ENCODE measurements at places on chromosomes 4 and X.

DNA sequence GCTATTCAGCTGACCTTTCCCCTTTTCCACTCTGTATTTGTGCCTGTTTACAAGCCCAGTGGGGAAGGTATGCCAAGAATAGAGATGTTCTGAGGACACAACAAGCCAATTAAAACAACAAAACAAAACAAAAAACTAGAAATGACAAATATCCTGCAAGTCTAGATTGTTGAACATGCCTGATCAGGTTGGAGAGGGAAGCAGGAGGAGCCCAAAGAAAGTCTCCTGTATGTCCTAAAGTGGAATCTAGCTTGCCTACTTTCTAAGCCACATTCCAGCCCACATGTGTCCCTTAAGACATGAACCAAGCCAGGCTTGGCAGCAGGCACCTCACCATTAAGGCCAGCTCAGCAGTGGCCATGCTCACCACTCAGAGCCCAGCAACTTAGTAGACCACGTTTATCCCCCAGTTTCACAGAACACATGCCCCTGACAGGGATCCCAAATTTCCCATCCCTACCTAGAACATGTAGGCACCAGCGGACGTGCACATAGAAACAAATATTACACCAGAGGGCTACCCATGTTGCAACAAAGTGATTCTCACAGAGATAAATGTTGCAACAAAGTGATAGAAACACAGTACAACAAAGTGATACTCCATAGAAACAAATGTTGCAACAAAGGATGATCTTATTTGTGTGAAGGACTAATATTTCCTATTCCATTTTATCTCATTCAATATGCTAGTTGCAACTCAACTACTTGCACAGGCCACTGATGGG, 48.3 kb downstream of the CD99L2 start:
- DNase-seq = no peak

GRCh38 chr4:8352368-8353157, 83.0 kb downstream of the HTRA3 start:
- no peak for DNase-seq

- DNase-seq = no peak
Measured at GRCh38 chrX:87578978-87579377, 61.4 kb downstream of the KLHL4 start.

DNA sequence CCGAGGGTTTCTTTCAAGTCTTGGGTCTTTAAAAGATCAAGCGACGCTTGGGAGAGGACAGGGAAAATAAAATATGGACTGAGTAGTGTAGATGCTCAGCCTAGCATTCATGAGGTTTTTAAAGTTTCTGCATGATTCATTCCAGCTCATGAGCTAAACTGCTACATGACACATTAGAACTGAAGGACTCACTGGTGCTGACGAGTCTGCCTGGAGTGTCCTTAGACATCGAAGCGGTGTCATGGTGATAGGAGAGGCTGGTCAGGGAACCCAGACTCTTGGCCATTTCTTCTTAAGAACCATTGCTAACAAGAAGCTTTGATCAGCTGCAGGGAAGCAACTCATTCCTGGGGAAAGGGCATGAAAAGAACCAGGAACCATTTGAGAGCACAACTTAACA, 158.6 kb downstream of the TRIML1 start:
- DNase-seq = no peak

- DNase-seq = no peak
Measured at GRCh38 chr4:147683188-147683591, 773 bp downstream of the PRMT9 start.

GRCh38 chr4:121252224-121252806, 88.2 kb upstream of the TNIP3 start:
- DNase-seq = peak; percentile 14

DNA sequence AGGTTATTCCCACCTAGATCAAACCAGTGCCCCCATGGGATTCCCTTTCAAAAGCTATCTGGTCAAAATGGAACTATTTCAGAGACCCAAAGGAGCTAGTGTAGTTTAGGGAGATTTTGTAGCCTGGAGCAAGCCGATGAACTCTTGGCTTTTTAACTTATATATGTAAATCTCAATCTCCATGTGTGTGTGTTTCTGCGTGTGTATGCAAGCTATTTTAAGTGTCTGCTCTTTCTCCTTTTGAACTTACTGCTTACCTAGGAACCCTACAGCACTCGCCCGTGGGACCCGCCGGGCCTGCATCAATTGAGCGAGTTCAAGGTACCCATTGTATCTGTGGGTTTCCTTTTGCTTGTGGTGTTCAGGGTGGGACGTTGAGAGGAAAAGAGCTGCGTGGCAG, 10.4 kb downstream of the CSTF2 start:
- no peak for DNase-seq

GRCh38 chr4:157964463-157964862, 208.4 kb downstream of the GASK1B start:
- no peak for DNase-seq

DNA sequence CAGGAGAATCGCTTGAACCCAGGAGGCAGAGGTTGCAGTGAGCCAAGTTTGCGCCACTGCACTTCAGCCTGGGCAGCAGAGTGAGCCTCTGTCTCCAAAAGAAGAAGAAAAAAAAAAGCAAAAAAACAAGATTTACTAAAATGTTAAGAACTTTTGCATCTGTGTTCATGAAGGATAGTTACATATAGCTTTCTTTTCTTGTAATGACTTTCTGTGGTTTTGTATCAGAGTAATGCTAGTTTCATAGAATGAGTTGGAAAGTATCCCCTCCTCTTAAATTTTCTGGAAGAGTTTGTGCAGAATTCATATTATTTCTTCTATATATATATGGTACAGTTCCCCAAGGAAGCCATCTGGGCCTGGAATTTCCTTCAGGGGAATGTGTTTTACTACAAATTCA, 17.0 kb upstream of the GRIPAP1 start:
- no peak for DNase-seq

DNA sequence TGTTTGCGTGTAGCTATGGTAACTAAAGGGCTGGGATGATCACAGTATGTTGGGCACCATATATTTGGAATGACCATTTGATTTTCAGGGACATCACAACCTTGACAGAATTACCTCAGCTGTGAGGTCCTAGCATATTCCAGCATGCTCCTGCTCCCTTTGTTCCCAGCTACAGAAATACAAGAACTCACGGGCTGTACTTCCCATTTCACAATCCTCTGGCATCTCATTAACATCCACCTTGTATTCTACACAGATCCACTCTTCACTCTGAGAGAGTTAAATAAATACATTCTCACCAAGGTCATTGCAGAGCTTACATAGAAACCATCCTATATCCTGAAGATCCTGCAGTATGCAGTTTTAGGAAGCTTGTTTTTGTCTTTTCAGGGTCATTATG, 169.7 kb downstream of the FRMPD4 start:
- no peak for DNase-seq

DNA sequence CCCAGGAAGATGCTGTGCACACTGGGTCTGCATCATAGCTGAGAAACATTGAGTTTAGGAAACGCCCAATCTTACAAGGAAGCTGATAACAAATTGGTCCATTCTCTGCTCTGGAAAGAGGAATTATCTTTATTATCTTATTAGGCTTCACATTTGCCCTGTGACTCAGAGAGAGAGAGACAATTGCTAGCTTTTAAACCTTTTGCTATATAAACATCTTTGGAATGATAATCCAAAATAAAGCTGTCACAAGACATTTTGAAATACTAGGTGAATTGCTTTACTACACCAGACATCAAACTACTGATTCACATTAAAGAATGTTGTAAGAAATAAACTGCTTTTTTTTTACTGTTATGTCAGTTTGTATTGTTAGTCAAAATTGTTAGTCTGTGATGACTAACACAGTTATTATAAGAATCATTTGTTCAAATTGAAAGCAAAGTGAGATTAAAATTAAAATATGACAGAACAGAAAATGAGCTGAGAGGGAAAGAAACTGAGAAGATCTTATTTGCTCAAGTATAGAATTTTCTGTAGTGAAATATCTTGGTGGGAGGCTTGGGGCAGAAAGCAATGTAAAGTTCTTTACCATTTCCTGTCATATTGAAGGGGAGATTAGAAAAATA, 765.4 kb upstream of the PCDH10 start:
- DNase-seq = no peak

DNA sequence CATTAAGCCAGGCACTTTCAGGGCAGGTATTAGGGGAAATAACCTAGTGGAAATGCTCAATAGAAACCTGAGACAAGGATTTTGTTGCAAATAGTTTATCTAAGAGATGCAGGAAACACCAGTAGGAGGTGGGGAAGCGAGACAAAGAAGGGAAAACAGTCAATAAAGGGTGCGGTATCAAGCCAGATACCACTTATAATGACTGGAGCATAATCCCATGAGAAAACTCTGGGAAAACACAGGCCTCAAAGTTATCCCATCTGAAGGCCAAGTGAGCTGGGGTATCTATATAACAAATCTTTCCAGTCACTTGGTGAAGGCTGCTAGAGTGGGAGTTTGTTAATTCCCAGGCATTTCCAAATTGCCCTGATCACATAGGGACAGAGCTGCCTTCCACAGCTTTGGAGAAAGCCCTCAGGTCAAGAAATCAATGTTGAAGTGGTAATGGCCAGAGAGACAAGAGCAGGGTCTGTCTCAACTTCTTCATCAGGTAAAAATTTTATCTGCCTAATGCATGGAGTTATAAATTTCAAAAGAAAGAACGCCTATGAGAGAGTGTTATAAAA, 9.8 kb upstream of the HMGB2 start:
- no peak for DNase-seq

DNA sequence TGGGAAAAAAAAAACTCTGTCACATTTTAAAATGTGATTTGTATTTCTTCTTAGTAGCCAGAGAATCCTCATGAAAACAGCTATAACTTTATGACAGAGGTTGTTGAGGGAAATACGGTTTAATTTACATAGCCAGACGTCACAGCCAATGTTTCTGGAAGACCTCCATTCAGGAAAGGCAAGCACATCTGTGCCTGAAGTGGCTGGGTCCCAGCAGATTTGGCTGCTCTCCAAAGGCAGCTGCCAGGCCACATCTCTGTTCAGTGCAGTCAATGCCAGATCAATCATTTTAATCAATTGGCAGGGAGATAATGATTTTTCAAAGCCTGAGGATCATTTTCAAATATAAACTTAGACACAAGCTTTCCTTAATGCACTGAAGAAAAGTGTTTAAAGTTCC, 86.5 kb upstream of the ZIC3 start:
- DNase-seq = no peak

DNA sequence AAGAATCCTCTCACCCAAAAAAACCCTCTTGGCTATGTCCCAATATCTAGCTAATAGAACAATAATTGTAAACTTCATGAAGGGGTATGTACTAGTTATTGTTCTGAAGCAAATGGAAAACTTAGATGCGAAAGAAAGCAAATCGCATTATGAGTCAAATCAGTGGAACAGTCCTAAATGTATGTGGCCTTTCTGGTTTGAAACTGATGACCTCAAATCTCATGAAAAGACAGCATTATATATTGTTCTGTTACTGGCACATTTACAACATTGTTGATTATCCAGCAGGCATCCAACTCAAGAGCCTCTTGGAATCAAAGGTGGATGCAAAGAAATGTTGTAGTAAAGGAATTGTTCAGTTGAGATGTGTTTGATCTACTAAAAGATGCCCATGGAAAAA, 34.7 kb downstream of the CSN3 start:
- DNase-seq = no peak

- DNase-seq = no peak
Measured at GRCh38 chr4:73730292-73730691, 10.1 kb upstream of the CXCL8 start.

- no peak for DNase-seq
Measured at GRCh38 chr4:105415281-105415744, 58.5 kb downstream of the PPA2 start.

- no peak for DNase-seq
Measured at GRCh38 chr4:125770814-125771398, 456.2 kb downstream of the FAT4 start.
